ENCODE measurements at places on chromosomes 16 and 17.

DNA sequence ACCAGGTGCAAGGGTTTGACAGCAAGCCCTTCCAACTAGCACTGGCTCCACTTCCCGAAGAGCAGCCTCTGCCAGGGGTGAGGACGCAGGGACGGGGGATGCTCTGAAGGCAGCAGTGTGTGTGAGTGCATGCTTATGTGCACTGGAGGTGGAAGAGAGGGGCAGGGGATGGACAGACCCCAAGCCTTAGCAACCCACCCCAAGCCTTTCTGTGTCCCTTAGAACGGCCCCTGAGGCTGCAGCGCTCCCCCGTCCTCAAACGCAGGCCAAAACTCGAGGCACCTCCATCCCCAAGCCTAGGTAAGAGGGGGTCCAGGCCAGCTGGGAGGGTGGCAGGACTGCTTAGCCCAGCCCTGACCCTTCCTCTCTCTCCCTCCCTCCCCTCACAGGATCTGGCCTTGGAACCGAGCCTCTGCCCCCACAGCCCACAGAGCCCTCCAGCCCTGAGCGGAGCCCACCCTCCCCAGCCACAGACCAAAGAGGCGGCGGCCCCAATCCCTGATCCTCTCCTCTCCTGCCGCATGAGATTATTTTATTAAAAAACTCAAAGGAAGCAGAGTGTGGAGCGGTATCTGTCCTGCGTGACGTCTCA lies 2.9 kb downstream of the ACD start:
- DNase-seq, result no peak

DNA sequence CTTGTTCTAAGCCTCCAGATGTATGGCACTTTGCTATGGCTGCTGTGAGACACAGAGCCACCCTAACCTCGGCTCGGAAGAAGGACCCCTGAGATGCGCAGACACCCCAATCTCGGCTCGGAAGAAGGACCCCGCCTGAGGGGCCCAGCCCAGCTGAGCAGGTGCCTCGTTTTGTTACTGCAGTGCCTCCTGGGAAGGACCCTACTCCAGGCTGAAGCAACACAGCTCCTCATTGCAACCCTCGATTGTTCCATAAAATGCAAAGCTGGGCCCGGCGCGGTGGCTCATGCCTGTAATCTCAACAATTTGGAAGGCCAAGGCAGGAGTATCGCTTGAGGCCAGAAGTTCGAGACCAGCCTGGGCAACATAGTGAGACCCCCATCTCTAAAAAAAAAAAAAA lies 61.3 kb downstream of the C16orf95 start:
- no peak for DNase-seq

DNA sequence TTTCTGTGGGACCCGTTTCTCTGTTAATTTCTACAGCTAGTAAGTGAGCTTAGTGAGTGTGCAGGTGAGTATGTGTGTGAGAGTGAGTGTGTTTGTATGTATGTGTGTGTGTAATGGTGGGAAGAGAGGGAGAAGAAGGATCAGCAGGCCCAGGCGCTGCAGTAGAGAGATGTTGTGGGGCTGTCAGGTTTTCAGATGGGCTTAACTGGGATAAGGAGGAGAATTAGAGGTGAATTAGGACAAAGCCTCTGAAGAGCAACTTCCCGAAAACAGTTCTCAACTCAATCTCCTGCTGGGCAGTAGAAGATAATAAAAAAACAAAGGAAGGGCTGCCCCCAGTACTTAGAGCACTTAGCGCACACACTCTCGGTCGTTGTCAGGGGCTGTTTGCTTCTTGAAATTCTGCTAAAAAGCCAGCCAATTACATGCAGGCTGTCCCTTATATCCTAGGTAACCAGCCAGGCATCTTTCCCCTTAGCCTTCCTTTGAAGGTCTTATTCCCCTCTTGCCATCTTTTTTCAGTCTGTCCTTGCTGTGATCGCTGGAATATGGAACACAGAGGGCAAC lies 63.4 kb downstream of the CLEC16A start:
- DNase-seq, result no peak

GRCh38 chr17:50458270-50458669 lies 10.4 kb downstream of the CHAD start:
- DNase-seq, result peak; percentile 63

- DNase-seq, result no peak
Measured at GRCh38 chr16:70257391-70257790, 5.7 kb upstream of the EXOSC6 start.

- peak; percentile 39 for DNase-seq
Measured at GRCh38 chr17:9291912-9292560, 270.7 kb downstream of the NTN1 start.

- DNase-seq, result peak; percentile 74
Measured at GRCh38 chr17:57955183-57955931, at the start of gene CUEDC1. Gene CUEDC1, minus strand, starts transcription at chr17:57955412. Its CDS starts 69,848 bp downstream, at chr17:57885564.

GRCh38 chr17:46138473-46138872 lies 54.8 kb downstream of the KANSL1 start:
- no peak for DNase-seq

DNA sequence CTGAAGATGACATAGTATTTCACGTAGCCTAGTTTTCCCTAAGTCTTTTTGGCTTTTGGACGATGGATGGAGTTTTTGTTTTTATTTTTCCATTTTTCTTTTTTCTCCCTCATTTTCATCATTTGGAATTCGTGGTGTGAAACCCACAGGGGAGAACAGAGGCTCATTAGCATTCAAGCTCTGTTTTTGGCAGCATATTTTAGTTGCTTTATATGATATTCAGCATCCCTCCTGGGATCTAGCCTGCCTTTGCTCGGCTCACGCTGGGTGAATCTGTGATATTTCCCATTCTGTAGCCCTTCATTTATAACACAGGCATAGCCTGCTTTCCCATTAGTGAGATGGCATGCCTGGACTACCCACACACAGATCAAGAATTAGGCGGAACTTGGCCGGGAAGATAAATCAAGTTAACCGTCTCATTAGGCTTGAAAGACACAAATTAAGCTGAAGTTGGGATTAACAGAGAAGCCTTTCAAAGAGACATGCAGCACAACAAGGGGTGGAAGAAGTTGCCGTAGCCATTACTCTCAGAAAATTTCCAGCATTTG lies 20.1 kb upstream of the CLEC19A start:
- no peak for DNase-seq

GRCh38 chr17:7841915-7842379 lies 7.9 kb downstream of the KDM6B start:
- DNase-seq, result peak; percentile 73

- DNase-seq, result peak; percentile 13
Measured at GRCh38 chr16:27080895-27081294, 14.2 kb downstream of the C16orf82 start.

GRCh38 chr17:81322271-81323082 lies 27.4 kb upstream of the SLC38A10 start:
- peak; percentile 36 for DNase-seq

DNA sequence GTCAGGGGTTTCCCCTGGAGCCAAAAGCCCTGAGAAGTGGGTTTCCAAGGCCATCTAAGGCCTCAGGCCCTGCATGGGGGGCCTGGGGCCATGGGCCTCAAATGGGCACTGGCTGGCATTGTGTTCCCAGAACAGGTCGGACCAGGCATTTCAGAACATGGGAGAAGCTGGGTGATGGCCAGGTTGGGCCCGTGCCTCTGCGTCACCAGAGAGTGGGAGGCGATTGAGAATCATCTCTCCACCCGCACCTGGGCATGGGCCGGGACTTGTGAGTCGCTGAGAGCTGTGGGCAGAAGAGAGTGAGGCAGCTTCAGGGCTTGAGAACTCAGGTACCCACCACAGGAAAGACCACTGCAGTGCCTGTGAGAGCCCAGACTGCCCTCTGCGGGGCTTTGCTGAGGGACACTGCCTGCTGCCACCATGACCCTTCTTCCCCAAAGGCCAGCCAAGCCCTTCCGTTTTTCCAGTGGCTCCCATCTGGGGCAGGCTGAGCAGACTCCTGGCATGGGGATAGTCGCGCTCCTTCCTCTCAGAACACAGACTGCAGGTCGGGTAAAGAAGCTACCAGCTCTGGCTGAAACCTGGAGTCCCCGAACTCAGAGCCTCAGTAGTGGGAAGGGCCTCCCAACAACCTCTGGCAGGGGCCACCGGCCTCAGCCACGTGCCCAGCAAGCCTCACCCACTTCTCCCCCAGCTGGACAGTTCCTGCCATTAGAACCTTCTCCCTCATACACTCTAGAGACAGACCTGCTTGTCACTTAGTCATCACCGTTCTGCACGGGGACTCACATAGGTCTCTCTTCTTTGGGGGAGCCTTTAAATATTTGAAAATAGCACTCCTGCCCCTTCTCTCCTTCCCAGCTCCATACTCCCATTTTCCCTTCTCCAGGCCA lies 1.6 kb downstream of the RAB11FIP4 start:
- no peak for DNase-seq

DNA sequence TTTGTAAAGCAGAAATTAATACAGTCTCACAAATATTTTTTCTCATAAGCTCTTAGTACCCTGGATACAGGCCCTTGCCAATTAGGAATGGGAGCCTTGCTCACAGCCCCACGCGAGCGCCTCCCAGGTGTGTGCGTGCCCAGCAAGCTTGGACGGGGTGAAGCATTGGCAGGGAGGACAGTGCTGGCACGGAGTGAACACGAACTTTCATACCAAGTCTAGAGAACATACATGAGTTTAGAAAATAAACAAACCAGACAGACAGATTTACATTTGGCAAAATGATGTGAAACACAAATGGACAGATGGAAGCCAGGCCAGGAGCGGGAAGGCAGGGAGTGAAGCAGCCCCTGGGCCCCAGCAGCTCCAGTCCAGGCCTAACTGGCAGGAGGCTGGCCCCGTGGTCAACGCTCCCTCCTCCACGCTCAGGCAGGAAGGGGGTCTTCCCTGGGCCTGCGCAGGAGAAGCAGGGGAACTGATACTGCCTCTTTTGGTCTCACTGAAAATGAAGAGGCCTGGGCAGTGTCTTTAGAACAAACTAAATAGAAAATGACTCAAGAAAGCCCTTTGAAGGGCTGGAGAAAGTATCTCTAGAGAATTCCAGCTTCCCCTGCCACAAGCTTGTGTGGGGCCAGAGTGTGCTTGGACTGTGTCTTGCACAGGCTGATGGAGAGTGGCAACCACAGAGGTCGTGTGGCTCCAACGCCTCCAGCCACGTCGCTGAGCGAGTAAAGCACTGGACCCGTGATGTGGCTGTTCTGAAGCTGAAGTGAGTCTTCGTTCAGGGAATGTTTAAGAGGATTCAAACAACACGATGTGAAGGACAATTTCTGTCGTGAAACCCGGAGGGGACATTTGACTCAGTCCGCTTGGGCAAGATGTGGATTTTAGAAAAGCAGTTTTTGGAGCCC lies 9.9 kb upstream of the FOXJ1 start:
- DNase-seq, result no peak

DNA sequence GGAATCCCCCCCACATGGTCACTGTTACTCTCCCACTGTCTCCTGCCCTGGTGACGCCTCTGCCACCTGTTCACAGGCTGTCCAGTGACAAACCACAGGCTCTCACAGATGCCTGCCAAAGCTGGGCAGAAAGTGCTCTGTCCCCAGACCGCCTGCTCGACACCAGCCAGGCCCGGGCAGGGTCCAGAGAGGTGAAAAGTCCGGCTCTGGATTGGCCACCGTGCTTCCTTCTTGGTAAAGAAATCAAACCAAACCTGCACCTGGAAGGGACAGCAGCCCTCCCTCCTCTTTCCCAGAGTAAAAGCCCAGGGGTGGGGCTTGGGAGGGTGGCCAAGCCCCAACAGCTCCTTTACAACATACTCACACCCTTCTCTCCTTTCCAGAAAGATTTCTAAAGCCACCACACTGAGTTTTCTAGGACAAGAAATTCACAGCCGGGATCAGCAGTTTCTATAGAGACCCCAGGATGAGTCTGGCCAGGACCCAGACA lies 6.2 kb downstream of the PCGF2 start:
- no peak for DNase-seq

DNA sequence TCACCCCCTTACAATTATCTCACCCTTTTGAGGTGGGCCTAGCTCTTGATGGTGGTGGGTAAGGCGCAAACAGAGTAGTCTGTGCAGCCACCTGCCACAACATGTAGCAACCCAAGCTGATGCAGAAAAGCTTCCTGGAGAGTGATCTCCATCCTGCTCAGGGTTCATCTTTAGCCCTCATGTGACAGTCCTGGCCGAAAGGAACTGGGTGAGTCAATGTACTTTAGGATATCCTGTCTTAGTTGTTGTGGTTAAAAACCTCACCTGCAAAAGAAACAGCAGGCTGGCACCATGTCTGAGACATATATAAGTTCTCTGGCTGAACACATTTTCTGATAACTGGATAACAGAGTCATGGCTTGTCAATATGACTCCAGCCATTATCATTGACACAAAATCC lies 183.5 kb upstream of the CPHXL start:
- DNase-seq, result no peak

- DNase-seq, result no peak
Measured at GRCh38 chr17:38443356-38444031, 15.2 kb downstream of the ARHGAP23 start.

GRCh38 chr16:73527187-73527586 lies 479.3 kb upstream of the ZFHX3 start:
- DNase-seq, result no peak

- no peak for DNase-seq
Measured at GRCh38 chr16:86091976-86092375, 193.0 kb downstream of the IRF8 start.

DNA sequence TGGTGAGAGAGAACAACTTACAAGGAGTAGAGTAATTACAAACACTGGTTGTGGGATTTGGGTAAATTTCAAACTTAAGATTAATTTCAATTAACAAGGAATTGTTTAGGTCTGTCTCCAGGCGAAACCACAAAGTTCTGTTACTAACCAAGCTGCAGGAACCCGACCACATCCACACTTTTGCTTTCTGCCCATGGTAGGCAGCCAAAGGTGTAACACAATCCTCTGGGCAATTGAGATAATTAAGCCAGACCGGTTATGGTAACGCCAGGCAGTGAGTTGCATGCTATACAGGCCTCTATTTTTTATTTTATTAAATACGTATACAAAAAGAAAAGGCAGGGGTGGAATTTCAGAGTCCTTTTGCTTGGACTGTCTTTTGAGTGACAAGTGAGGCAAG lies 12.0 kb downstream of the KCNJ2 start:
- no peak for DNase-seq

DNA sequence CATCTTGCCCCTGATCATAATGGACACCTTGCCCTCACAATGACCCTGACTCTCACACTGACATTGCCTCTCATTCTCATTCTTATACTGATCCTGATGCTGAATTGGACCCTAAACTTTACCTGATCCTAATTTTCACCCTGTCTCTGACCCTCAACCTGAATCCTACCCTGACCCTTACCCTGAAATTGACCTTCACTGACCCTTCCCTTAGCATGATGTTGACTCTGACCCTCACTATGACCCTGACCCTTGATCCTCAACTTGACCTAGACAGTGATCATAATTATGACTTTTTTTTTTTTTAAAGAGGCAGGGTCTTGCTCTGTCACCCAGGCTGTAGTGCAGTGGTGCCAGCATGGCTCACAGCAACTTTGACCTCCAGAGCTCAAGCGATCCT lies 3.4 kb downstream of the AHSP start:
- no peak for DNase-seq

Data from PC-3 (cell line).